ENCODE measurements at places on chromosomes 6 and 20. TPM values are rescaled to one million over a fixed set of nuclear protein-coding genes. Genes with fewer than 3 reads are reported as not detected.

Gene GUCA1A
- not detected for total RNA-seq

Gene PROCR
- 53.3 TPM for total RNA-seq

Gene PLN
- total RNA-seq: 0.08 TPM

Gene SASH1
- 21.7 TPM for total RNA-seq

Gene BPI
- total RNA-seq: not detected

Gene C6orf141
- 37.0 TPM for total RNA-seq

Gene PSORS1C1
- total RNA-seq: 1.1 TPM

Gene IMPG1
- not detected for total RNA-seq

Gene MYB
- total RNA-seq: 0.60 TPM

Gene RUNX2
- 1.5 TPM for total RNA-seq

Gene ACTL10
- total RNA-seq: 9.6 TPM

Gene ME1
- total RNA-seq: 5.4 TPM

Gene CRISP2
- total RNA-seq: 0.29 TPM

Gene ECT2L
- not detected for total RNA-seq

Gene BMP2
- 13.4 TPM for total RNA-seq

Gene RIPPLY2
- total RNA-seq: not detected

Gene TBXT
- total RNA-seq: not detected

Gene SLC24A3
- 2.0 TPM for total RNA-seq

Gene B3GAT2
- total RNA-seq: not detected

Gene TRAPPC3L
- not detected for total RNA-seq

Gene NEURL2
- total RNA-seq: 6.0 TPM

Gene SNX21
- 89.5 TPM for total RNA-seq

Gene KIF25
- not detected for total RNA-seq

Gene SPEF1
- total RNA-seq: 1.0 TPM

Gene PCNA
- 205 TPM for total RNA-seq

Gene WASF1
- total RNA-seq: 8.7 TPM

Gene FUT9
- 0.79 TPM for total RNA-seq

Gene KIAA1755
- total RNA-seq: 4.4 TPM

Gene EBF4
- total RNA-seq: 0.37 TPM

Gene DOK5
- 0.53 TPM for total RNA-seq

Gene MYL9
- 3.2 TPM for total RNA-seq

Gene MCCD1
- not detected for total RNA-seq

Gene SRPK1
- 68.9 TPM for total RNA-seq

Gene ZBP1
- not detected for total RNA-seq

Gene LINC00237
- total RNA-seq: not detected

Gene PCSK2
- total RNA-seq: not detected

Gene HLA-DRB1
- 68.2 TPM for total RNA-seq

Gene STMND1
- not detected for total RNA-seq

Gene C6orf132
- total RNA-seq: not detected

Gene PPP1R16B
- 0.03 TPM for total RNA-seq

Gene SLC35D3
- total RNA-seq: not detected

Gene HLA-DPB1
- 96.3 TPM for total RNA-seq
